Stimulated activated CD8-positive, alpha-beta memory T cell treated with anti-CD3 and anti-CD28 coated beads, Interleukin-7, amount 100 ng/mL, for 48 hours (primary cell): ENCODE measurements at places on chromosomes 3 and 15.

DNA sequence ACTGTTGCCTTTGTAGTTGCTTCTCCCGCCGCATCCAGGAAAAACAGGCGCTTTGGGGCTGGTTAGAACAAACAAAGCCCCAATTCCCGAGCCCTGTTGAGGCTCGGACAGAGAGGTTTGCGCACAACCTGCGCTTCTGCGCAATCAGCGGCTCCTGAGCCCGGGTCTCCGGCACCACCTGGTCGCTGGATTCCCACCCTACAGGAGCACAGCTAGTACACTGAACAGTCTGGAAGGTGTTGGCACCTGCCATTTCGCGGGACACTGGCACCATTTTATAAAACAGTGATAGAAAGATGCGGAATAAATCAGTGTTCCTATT, 13.8 kb downstream of the ZIC4 start:
- no peak for DNase-seq

DNA sequence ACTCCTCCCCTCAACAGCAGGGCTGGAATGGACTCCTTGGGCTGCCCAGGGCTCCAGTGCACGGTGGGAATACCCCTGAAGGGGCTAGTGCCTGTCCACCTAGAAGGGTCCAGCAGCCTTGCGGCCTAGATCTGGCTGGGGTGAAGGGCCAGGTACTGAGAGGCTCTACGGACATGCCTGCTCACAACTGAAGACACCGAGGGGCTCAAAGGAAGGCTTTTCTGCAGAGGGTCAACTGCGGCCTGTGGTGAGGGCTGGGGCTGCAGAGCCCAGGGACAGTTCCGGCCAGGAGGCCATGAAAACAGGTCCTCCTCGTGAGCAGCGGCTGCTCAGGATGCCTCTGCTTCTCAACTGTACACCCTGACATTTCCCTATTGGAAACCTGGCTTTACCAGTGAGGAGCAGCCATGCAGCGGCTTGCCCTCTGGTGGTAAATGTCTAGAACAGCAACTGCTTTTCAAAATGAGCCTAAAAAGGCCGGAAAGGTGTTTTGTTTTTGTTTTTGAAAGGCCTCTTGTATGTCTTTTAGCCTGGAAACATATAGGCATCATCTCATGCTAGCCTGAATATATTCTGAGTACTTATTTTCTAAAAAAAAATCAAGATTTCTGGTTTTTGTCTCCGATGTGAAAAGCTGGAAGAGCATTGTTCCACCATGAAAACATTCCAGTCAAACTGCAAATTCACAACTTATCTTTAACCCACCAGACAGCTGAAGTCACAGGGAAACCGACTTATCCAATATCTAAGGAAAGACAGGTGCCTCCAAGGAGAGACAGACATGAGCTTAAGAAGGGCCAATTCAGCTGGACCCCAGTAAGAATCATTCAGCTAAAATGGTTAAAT, 163.4 kb downstream of the KLF13 start:
- peak; percentile 14 for DNase-seq

- DNase-seq: no peak
Measured at GRCh38 chr15:70669966-70670658, 93.2 kb downstream of the UACA start.

DNA sequence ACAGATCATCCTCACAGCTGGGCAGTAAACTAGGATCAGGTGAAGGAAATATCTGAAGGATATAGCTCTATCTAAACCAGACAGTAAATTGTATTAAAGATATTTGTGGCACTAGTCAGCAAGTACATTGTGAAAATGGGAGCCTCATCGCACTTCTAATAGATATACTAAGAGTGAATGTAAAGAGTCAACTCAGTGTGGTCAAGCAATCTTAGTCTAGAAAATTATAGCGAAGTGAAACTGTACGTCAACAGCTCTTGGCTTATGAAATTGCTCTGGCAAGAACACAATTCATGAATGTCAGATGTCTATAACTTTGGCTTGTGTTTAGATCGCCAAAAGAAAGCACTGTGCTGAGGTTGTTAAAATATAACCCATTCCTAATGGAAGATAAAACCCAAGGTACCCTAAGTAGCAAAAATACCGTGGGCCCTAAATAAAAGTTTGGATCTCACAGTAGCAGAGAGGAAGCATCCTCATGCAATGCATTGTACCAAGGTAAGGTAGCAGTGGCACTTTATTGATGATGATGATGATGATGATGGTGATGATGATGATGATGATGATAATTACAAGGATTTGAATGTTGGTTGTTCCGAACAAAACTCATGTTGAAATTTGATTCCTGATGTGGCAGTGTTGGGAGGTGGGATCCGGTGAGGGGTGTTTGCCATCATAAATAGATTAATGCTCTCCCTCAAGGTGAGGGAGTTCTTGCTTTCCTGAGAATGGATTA, 228.5 kb downstream of the UNC13C start:
- DNase-seq: no peak

DNA sequence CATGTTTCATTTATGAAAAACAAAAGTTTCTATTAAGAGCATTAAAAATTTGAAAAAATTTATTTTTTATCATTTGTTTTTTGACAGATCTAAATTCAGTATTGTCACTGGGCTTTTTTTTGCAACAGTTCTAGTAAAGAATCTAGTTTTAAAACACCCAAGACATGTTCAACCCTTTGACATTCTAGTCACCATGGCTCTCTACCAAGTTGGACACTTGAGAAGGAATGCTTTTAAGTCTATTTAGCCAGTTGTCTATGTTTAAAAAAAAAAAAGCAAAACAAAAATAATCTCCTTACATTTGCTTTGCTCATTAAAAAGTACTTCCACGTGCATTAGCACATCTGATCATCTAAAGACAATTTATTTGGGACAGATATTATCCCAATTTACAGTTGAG, 417.5 kb downstream of the RSL24D1 start:
- DNase-seq: no peak
